ENCODE measurements at places on chromosomes 2 and 18.

DNA sequence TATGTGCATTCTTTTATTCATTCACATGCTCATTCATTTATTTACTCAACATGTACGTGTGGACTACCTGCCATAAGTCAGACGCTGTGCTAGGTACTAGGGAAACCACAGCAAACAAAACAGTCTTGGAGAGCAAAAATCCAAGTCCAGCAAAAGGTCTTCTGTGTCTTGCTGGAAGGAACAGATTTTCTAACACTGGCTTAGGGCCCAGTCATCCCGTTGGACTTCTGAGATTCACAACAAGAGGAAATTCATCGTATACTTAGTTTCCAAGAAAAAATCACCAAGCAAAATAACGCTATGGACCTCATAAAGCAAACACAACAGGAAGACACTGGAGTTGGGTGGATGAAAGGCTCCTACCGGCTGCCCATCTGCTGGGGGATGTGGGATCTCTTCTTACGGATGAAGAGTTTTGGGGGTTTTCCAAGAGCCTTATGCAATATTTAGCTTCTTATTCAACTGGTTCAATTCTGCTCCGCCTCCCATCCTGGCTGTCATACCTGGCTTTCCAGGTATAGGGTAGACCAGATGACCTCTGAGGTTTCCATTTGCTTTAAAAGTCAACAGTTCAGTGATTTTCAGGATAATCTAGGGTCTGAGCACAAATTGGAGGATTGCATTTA is 262.7 kb downstream of the HAUS1 start:
- no peak overlapping the region for H3K27ac ChIP-seq
- H3K4me1 ChIP-seq, result no peaks in the 10 kb centered on the region
- H3K4me3 ChIP-seq, result no peak overlapping the region
- no peak for DNase-seq

GRCh38 chr2:173075056-173075780 is 428 bp upstream of the MAP3K20 start:
- H3K36me3 ChIP-seq, result no peaks in the 10 kb centered on the region
- H3K27ac ChIP-seq, result peak overlapping the region; percentile 46
- H3K27me3 ChIP-seq, result no peaks in the 10 kb centered on the region
- DNase-seq, result peak; percentile 18

GRCh38 chr2:200689115-200689514 is 103.3 kb downstream of the AOX1 start:
- no peak overlapping the region for H3K27ac ChIP-seq
- H3K36me3 ChIP-seq, result no peaks in the 10 kb centered on the region
- H3K27me3 ChIP-seq, result no peaks in the 10 kb centered on the region
- peak; percentile 10 for DNase-seq
- no peak overlapping the region for H3K4me3 ChIP-seq

DNA sequence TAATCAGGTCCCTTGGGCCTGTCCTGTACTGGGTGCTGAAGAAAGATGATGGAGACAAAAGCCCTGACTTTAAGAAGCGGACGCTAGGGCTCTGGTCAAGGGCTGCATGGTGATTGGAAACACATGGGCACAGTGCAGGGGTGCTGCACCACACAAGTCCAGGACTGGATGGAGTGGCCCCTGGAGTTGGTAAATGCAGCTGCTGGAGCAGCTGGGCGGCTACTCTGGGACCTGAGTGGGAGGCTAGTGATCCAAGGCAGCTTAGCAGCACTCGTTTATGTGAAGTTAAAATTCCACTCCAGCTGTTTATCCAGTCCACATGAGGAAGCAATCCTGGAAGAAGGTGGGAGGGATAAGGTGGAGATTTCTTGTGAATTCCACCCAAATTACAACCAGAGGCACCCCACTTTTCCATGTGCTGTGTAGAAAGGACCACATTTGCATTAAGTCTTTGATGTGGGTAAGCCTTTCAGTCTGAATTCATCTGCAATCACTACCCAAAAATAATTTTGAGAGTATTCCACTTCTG is 24.9 kb downstream of the MERTK start:
- DNase-seq, result no peak
- no peak overlapping the region for H3K4me3 ChIP-seq
- H3K27ac ChIP-seq, result no peak overlapping the region
- H3K27me3 ChIP-seq, result peaks cover 9% of the 10 kb centered on the region
- no peaks in the 10 kb centered on the region for H3K36me3 ChIP-seq
- H3K4me1 ChIP-seq, result peaks cover 23% of the 10 kb centered on the region

- peak; percentile 17 for DNase-seq
- H3K27ac ChIP-seq, result no peak overlapping the region
- no peaks in the 10 kb centered on the region for H3K4me1 ChIP-seq
- H3K27me3 ChIP-seq, result no peaks in the 10 kb centered on the region
These were observed 53.5 kb upstream of the NDUFV2 start for GRCh38 chr18:9048808-9049494.

DNA sequence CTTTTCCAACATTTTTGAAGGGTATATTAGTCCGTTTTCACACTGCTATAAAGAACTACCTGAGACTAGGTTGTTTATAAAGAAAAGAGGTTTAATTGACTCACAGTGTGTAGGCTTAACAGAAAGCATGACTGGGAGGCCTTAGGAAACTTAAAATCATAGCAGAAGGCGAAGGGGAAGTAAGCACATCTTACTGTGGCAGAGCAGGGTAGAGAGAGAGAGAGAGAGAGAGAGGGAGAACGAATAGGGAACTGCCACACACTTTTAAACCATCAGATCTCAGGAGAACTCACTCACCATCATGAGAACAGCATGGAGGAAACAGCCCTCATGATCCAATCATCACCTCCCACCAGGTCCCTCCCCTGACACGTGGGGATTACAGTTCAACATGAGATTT is 420.3 kb downstream of the SOCS6 start:
- H3K4me3 ChIP-seq, result no peak overlapping the region
- H3K4me1 ChIP-seq, result no peaks in the 10 kb centered on the region
- H3K27me3 ChIP-seq, result no peaks in the 10 kb centered on the region
- H3K27ac ChIP-seq, result no peak overlapping the region
- no peak for DNase-seq

DNA sequence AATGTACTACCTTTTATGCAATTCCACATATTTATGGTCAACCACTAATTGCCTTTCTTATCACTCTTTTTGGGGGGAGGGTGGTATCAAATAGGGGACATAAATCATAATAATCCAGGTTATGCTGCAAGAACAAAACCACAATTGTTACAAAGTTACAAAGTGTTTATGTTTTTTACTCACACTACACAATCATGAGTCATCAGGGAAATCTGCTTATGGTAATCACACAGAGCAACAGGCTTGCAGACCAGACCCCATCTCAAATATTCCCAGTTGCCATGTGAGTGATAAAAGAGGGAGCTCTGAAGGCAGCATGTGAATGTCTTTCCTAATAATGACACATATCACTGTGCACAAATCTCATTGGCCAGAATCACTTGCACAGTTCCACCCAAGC is 304.7 kb upstream of the TMEFF2 start:
- H3K36me3 ChIP-seq, result no peaks in the 10 kb centered on the region
- H3K4me1 ChIP-seq, result peaks cover 8% of the 10 kb centered on the region
- DNase-seq, result peak; percentile 63
- no peak overlapping the region for H3K27ac ChIP-seq

Measured in mesenchymal stem cell (in vitro differentiated cells and primary cell).